ENCODE measurements at places on chromosomes 6 and 20. TPM values are rescaled to one million over a fixed set of nuclear protein-coding genes. Genes with fewer than 3 reads are reported as not detected.

FBXO5 gene
- 2.1 TPM for total RNA-seq

WFDC10B gene
- total RNA-seq, result not detected

CLIC1 gene
- total RNA-seq, result 243 TPM

OPRL1 gene
- 2.2 TPM for total RNA-seq

AURKA gene
- total RNA-seq, result 1.2 TPM

CD83 gene
- 1.1 TPM for total RNA-seq

OSTM1 gene
- total RNA-seq, result 48.9 TPM

BPIFB1 gene
- not detected for total RNA-seq

CRISP3 gene
- total RNA-seq, result not detected

JPH2 gene
- total RNA-seq, result 128 TPM

DNA sequence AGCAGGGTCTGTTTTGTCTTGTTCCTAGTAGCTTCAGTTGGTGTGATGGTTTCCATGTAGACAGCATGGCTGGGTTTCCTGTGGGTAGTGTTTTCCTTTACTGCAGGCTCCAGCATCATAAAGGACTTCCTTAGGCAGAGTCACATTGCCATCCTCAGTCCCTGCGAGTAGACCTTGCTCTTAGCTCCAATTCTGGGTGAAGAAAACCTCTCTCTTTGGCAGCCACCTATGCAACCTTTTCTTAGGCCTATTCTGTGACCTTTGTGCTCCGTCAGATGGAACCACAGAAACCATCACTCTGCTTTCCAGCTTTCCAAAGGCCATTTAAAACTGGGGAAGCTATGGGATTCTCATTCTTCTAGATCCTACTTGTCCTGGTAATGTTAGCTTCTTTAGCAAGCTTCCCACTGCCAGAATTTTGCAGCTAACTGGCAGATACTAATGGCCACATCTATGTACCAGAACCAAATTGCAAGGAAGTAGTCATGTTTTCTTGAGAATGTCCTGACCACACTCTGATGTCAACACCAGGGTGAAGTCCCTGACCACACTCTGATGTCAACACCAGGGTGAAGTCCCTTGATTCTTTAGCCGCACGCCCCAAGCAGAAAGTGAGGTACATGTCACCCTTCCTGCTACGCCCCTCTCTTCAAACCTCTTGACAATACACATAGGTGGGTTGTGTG is 646.6 kb upstream of the HS3ST5 start:
- DNase-seq, result no peak

DNA sequence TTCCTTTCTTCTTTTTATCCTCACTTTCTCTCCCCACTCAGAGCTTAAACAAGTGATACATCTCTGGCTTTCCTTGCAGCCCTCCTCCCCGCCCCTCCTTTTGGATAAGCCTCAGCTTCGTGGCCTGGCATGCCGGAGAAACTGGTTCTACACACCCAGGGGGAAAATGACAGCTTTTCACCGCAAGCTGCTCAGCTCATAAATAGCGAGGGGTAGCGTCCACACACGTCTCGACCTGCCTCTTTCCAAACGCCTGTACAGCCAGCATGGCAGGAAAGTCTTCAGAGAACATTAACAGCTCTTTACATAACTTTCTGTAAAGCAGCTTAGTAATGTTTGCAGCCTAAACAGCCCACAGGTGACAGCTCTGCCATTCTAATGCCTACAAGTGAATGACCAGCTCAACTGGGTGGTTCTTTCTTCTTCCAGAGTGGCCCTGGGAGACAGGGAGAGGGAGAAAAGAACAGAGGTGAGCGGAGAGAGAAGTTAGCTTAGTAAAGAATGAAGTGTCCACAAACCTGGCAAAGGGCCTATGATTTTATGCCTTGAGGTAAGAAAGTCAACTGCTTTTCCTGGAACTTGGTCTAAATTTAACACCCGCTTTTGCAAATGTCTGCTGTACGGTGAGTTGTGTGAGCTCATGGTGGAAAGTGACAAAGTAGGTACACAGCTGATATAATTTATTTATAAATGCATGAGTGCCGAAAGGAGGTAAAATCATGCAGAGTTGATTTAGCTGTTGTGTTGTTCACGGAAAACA is 251.5 kb downstream of the TFAP2A start:
- DNase-seq, result no peak

GRCh38 chr6:129493354-129493902 is 216.5 kb downstream of the ARHGAP18 start:
- DNase-seq, result no peak

GRCh38 chr20:8431538-8432434 is 299.7 kb downstream of the PLCB1 start:
- DNase-seq, result peak; percentile 88

DNA sequence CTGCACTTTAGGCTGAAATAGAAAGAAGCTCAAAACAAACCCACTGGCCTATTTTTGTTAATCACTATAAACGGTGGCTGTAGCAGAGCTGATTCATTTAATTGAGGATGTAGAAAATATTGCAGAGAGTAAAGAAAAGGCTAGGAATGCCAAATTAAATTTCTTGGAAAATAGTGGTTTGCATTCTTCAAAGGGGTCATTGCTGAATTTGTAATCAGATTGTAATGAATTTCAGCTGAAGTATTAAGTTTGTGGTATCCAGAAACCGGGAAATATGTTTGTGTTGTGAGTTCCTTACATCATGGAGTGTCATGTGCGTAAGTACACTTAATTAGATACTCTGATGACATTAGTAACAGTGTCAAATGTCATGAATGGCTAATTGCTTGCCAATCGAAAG is 203.0 kb downstream of the SAMD5 start:
- no peak for DNase-seq

DNA sequence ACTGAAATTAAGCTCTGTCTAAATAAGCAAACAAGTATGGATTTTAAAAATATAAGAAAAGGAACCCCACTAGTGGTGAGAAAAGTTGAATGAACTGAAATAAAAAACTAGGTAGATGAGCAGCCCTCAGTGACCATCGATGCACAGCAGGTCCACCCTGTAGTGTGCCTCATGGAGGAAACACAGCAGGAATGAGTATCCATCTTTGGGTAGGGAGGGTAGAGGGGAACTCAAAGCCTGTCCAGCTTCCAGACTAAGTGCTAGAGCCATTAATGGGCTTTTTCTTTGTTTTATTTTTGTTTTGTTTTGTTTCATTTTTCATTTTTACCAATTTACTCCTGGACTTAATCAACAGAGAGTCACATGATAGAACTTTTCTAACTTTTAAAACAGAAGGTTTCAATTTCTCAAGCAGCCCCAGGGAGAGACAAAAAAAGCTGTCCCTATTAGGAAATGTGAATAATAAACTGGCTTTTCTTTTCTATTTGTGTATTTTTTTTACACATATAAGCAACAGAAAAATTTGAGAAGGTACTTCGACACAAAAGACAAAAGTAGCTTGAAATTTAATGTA is 700.6 kb downstream of the HACE1 start:
- DNase-seq, result no peak

DNA sequence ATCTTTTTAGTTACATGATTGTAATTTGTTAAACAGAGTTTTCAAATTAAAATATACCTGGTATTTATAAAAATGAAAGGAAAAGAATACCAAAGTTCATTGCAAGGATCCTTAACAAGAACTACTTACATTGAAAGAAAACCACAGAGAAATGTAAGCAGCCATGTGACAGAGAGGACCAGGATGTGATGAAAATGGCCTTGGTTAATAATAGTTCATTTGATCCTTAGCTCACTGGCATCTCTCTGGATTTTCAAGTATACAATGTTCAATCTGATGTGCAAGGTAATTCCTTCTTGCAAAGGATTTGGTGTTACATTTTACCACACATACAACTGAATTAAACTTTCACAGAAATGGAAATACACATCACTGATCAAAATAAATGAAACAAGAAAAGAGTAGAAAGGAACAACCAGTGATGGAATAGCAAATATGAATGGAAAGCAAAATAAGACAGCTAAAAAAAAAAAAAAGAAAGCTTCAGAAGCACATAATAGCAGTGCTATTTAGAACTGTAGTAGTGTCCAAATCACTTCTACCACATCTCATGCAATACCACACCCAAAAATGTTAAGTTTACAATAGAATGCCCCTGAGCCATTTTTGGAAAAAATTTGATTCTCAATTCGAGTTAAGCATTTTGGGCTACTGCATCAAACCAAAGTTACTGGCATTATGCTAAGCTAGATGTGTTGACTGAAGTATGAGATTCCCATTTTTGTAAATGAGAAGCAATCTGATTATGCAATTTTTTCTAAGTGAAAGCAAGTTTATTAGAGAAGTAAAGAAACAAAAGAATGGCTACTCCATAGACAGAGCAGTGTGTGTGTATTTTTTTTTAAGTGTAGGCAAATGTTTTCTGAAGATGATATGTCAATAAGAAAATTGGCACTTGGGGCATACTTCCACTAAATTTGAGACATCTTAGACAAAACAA is 22.6 kb upstream of the HLA-A start:
- no peak for DNase-seq

GRCh38 chr6:137717074-137718073 is 149.7 kb upstream of the TNFAIP3 start:
- DNase-seq, result no peak

DNA sequence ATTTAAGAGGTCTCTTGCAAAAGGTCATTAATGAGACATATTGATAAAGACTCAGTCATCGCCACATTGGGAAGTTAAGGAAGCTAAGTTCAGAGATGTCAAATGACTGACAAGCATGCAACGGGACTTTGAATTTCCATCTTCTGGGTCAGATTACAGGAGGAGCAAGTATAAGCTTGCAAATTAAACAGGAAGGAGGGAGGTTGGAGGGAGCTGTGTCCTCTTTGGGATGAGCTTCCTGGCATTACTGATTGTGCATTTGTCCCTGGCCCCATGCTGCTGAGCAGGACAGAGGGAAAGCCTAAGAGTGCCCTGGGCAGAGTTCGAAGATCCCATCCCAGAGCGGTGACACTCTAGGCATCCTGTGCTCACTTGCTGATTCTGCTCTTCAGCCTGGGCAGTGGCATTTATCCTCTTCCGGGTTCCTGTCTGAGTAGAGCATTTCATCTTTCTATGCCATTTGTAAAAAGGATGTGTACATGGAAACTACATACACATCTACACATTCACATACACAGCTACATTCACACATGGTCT is 40.5 kb downstream of the SLC22A1 start:
- DNase-seq, result no peak

GRCh38 chr6:22726966-22727365 is 157.6 kb downstream of the HDGFL1 start:
- no peak for DNase-seq

GRCh38 chr6:14142511-14143223 is 25.1 kb downstream of the CD83 start:
- no peak for DNase-seq

DNA sequence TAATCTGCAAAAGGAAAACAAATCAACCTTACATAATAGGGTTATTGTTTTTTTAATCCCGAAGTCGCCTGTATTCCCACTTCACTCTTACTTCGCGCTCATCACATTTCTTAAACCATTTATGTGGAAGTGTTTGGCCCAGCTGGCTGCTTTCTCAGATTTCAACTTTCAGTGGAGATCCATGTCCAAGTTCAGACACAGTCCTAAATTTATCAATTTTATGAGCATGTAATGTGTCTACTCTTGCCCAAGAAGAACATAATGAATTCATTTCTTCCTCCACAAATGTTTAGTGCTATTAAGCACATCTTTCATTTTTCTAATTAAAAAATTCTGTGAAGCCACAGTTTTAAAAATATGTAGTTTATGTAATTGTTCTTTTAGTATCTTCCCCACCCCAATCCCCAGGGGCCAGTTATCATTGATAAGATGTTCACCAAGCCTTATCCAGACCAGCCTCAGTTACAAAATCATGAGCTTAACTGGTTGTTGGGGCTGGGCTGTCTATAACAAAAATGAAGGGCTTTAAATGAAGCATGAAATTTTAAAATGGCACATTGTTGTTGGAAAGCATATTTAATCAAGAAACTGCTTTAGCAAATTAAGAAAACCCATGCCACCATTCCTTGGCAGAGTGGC is 151.7 kb downstream of the UST start:
- no peak for DNase-seq

GRCh38 chr6:159842035-159842434 is 42.0 kb downstream of the PNLDC1 start:
- DNase-seq, result no peak

DNA sequence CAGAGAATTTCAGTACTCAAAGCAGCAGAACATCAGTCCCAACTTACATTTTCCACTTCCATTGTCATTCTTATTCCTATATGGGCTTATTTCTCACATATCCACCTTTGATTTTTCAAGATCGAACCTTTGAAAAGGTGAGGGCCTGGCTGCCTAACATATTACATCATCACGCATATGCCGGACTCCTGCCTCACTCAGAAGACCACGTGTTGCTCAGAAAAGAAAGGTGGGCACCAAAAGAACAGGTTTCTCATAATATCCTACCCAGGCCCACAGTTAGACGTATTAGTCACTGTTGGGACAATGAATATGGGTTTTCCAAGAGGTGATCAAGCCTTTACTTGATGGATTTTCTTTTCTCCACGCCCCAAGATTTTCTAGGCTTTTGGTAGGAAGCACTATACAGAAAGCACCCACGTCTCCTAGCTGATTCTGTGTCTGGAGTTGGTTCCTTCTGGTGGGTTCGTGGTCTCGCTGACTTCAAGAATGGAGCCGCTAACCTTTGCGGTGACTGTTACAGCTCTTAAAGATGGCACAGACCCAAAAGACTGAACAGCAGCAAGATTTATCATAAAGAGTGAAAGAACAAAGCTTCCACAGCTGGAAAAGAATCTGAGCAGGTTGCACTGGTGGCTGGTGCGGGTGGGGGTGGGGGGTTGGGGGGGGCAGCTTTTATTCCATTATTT is 168.9 kb downstream of the ATXN1 start:
- no peak for DNase-seq

DNA sequence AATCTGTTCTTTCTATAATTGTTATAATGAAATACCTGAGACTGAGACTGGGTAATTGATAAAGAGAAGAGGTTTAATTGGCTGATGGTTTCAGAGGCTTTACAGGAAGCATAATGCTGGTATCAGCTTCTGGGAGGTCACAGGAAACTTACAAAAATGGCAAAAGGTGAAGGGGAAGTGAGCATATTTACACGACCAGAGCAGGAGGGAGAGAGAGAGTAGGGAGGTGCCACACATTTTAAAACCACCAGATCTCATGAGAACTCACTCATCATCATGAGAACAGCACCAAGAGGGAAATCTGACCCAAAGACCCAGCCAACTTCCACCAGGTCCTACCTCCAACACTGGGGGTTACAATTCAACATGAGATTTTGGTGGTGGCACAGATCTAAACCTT is 2.6 kb upstream of the SIRPB1 start:
- DNase-seq, result no peak

DNA sequence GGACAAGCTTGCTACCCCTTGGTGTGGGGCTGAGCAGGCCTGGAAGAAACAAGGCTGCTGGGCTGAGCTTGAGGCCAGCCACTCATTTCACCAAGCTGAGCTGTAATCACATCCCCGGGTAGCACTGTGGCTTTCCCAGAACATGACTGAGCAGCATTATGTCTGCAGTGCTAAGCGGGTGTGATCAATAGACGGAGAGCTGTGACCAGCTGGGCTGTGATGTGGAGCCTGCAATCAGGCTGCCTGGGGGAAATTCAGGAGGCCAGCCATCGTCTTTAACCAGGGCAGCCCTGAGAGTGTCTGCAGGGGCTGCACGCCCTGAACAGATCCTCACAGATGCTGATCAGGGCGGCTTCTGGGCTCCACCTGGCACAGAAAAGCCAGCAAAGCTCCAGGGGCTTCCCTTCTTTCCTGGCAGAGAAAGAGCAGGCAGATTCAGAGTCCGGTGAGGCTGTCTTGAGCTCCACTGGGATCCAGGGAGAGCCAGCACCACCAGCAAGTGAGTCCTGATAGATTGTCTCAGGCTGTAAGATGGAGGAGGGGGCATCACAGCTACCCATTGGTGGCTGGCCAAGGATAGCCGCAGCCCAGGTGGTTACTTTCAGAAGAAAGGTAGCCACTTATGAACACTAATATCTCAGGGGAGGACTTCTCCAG is 165.9 kb downstream of the NRN1 start:
- DNase-seq, result no peak

Data from sigmoid colon (tissue), 7 donors.